CD4-positive, alpha-beta memory T cell (primary cell): ENCODE measurements at places on chromosomes 16 and 17.
A peak's percentile ranks its signal among the peaks of the same experiment; 100 is the strongest.

GRCh38 chr17:44083250-44083849 lies 12.8 kb downstream of the G6PC3 start:
- DNase-seq = no peak

GRCh38 chr16:46839986-46840443 lies 9.0 kb upstream of the C16orf87 start:
- DNase-seq = no peak

- no peak for DNase-seq
Measured at GRCh38 chr16:22296225-22297113, 740 bp upstream of the POLR3E start.

- DNase-seq = no peak
Measured at GRCh38 chr17:82344175-82344907, 10.8 kb upstream of the SECTM1 start.

DNA sequence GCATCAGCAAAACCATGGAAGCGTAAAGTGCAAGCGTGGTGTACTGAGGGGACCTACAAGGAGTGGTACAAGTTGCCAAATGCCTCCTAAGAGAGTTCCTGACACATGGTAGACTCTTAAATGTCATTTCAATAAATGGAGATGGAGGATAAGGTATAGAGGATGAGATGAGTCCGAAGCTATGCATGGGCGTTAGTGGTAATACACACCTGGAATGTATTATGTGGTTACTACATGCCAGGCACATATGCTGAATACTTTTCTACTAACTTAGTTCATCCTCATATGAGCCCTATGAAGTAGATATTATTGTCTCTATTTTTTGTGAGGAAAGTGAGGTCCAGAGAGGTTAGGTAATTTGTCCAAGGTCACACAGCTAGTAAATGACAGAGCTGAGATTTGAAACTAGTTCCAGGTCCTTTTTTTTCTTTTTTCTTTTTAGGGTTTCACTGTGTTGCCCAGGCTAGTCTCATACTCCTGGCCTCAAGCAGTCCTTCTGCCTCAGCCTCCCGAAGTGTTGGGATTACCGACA lies 15.5 kb downstream of the YPEL2 start:
- no peak for DNase-seq

DNA sequence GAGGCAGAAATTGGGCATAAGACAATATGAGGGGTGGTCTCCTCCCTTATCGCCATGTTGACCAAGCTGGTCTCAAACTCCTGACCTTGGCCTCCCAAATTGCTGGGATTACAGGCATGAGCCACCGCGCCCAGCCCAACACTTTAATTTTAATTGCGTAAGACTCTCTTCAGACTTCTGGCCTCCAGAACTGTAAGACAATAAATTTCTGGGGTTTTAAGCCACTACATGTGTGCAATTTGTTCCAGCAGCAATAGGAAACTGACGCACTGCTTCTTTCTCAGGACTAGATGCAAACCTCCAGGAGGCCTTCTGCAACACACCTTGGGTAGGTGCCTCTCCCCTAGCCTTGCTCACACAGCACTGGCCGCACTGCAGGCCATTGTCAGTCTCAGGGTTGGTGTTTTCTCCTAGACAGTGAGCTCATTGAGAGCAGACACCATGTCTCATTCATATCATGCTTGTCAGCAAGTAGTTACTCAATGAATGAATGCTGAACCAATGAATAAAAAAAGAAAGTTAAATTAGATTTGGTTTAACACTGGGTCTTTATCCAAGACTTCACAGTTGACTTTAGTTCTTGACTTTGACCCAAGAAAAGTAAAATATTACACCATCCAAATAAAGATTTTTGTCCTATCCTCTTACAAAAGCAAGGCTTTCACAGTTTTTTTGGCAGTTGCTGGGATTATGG lies 5.5 kb upstream of the ACSF2 start:
- DNase-seq = no peak

DNA sequence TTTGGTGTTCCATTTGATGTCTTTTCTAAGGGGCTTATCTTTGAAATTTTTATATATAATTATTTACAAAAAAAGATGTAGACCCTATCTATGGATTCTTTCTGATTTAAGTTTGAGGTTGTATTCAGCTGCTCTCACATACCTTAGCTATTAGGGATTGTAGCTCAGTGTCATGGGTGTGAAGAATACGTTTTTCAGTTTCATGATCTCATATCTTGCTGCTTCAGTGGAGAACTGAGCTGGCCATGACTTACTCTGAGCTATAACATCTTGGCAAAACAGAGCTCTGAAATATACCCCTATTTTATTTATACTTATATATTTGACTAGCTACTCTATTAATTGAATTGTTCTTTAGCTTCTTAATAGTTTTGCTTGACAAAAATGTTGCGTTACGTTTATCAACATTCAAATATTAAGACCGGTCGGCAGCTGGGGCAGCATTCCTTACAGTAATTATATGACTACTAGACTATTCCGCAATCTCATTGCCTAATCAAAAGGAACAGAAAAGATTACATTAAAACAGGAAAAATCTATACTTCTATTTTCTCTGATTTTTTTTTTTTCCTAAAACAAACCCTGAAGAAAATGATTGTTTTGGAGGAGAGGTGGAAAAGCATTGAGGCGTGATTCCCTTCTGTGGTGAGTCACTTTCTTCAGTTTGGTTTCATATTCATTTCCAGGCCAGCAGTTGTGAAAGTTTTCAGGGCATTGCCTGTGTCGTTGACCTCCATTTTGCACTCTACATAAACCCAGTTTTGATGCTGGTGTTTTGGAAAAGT lies 24.1 kb upstream of the KRT24 start:
- no peak for DNase-seq

DNA sequence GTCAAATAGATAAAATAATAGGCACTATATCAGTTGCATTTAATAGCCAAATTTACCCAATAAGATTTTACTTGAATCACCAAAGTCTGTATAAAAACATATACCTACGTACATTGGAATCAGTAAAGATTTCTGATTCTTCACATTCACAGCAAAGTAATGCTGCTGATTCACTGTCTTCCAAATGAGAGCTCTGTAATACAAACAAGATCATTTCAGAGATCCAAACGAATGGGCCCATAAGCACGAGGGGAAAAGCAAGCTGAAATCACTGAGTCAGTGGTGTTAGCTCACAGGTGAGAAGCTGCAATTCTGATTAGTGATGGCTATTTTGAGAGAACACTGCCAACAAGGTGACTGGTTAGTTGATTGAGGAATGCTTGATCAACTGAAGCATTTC lies 81.3 kb downstream of the SSH2 start:
- DNase-seq = no peak

GRCh38 chr16:2497116-2497630 lies 16.6 kb upstream of the ATP6V0C start:
- DNase-seq = no peak

GRCh38 chr17:8173056-8173870 lies 2.9 kb downstream of the TMEM107 start:
- peak; percentile 91 for DNase-seq

DNA sequence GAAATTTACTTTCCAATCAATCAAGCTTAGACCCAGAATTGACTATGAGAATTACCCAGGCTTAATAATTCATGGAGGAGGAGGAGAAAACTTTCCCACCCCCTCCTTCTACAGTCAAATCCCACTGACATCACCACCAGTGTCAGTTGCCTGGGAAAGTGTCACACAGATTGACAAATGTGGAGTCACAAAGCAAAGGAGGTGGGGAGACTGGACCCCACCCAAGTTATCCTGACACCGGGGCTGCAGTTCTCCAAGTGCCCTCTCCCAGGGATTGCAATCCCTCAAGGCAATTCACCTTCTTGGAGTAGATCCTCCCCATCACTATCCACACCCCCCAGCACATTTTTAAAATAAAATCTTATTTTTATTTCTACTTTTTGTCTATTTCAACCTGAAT lies 100.2 kb upstream of the CDH11 start:
- DNase-seq = no peak

GRCh38 chr16:26111900-26112299 lies 420.1 kb downstream of the HS3ST4 start:
- DNase-seq = no peak

DNA sequence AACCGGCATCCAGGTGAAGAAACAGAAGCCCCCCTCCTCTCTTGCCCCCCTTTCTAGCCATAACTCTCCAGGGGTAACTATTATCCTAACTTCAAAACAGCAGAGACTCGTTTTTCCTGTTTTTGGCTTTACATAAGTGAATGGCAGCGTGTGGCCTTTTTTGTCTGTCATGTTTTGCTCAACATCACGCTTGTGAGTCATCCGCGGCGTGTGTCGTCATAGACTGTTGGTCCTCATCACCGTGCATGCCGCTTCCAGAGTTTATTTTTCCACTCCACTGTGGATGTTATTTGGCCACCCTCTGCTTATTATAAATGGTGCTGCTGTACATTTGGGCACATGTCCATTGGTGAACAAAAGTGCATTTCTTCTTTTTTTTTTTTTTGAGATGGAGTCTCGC lies 52.6 kb downstream of the ERN1 start:
- no peak for DNase-seq

GRCh38 chr16:12453832-12454231 lies 349.9 kb downstream of the CPPED1 start:
- DNase-seq = no peak

- no peak for DNase-seq
Measured at GRCh38 chr16:82776470-82777146, 149.8 kb downstream of the CDH13 start.
